Stimulated activated CD8-positive, alpha-beta memory T cell treated with anti-CD3 and anti-CD28 coated beads, Interleukin-7, amount 100 ng/mL, for 1 hour (primary cell): ENCODE measurements at places on chromosomes 1 and 21.

DNA sequence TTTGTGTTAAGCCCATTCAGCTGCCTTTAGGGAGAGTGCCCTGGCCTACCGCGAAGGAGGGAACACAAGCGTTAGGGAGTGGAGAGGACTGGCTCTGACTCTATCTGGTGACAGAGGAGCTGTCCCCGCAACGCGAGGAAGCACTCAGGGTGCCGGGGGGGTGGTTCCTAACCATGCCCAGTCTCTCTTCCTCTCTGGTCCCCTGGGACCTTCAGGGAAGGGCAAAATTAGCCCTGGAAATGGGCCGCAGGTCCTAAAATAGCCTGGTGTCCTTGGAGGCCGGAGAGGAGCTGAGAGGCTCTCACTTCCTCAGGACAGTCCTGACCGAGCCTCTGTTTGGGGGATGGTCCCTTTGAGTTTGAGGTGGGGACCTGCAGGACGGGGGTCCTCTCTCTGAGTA lies 5.8 kb downstream of the SLC45A1 start:
- no peak for DNase-seq

GRCh38 chr1:232538224-232538942 lies 91.5 kb downstream of the SIPA1L2 start:
- DNase-seq: no peak

- no peak for DNase-seq
Observed at GRCh38 chr1:9629445-9630201, 21.9 kb upstream of the PIK3CD start.

DNA sequence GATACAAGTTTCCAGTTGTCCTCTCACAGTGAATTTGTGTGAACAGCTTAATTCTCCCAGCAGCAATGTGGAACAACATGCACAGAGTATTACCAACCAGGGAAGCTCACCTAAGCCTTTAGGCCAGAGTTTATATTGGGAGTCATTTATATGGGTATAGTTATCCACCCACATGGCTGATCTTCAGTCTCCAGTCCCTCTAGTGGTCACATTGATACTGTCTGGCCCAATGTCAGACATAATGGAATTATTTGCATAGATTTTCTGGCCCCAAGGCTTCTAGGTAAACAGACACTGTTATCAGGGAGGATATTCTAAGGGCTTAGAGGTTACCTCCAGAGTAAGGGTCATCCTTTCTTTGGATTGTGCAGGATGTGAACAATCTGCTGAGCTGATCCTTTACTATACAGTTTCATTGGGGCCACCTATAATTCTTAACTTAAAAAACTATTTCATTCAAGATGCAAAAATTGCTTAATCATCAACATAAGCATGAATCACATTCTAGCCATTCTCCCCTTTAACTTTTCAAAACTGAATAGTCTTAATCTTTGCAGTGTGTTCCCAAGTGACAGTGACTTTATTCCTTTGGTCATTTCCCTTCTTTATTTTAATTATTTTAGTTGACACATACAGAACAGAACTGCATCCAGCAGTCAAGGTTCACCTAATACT lies 210.9 kb downstream of the LTN1 start:
- DNase-seq: no peak

GRCh38 chr1:235583511-235584001 lies 66.0 kb downstream of the GNG4 start:
- no peak for DNase-seq

- DNase-seq: no peak
Observed at GRCh38 chr1:209937996-209938959, at the start of gene SYT14. TSS of gene SYT14 (plus strand) at chr1:209938217. CDS start at chr1:209938265, 48 bp downstream.

DNA sequence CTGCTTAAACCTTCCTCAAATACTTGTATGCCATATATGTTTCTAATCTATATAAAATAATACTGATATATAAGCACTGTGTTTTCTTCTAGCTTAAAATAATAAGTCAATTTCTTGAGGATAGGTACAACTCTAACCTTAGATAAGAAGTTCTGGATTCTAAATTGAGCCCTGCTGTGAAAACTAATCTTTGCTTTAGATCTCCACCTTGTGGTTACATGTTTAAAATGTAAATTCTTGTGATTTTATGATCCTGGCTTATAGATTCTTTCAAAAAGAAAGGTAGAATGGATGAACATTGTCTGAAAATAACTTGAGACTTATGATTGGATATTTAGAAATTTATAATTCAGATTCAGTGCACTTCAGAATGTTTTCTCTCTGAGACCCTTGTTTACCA lies 38.9 kb upstream of the HMCN1 start:
- no peak for DNase-seq

DNA sequence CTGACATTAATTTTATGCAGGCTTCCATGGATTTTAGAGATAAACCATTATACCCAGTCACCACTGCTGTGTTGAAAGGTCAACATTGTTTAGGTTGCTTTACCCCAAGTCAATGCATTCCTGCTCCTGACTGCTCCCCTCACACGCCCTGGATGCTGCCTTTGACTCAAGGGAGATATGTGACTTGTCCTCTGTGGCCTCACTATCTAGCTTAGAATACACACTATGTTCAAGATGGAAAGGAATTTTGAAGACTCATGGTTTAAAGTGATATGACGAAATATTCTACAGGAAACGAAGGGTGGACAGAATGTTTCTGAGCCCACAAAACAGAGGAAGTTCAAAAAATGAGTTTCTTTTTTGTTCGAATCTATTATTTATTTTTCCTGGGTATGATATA lies 170.4 kb upstream of the NR5A2 start:
- DNase-seq: no peak

DNA sequence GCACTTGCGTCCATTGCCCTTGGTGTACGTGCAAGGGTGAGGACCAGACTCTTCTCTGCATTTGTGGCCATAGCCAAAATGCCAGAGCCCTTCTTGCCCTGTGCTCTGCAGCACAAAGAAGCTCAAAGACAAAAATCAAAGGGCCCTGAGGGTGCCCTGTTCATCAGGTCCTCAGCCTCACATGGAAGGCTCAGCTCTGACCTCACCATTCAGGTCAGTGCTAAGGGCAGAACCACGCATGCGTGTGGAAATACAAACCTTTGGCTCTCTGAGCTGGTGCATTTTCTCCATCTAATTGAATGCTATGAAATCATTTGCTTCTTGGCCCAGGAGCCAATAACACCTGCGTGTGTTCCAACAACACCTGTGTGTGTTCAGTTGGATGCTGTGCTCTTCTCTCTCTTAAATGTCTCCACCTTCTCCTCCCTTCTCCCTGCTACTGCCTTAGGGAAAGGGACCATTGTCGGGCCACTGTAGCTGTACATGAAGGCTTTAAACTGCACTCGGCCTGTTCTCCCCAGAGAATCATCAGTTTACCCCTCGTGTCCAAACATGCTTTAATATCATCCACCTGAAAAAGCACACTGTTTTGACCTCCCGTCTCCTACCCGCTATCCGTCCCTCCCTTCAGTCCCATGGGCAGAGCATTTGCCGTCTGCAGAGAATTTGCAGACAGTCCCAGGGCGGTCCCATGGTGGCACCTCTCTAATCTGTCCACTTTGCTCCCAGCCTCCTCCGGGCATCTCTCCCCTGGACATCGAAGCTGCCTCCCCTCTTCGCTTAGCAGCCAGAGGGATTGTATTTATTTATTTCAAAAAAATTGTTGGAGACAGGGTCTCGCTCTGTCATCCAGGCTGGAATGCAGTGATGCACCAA lies 60.6 kb downstream of the EVA1C start:
- DNase-seq: no peak

- DNase-seq: no peak
Observed at GRCh38 chr1:44784094-44785028, 3.6 kb downstream of the BEST4 start.

DNA sequence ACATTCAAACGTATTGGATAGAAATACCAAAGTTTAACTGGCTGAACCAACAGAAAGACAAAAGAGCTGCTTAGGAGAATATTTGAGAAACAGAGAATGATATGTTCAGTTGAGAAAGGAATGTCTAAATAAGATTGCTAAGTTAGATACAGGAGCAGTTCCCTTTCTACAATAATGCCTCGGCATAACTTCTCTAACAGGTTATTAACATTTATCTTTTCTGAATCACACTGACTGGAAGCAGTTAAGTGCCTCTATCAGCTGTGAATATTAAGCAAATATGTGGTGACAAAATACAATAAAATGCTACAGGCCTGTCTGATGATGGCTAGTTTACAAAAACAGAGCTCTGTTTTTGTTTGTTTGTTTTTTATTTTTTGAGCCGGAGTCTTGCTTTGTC lies 121.9 kb downstream of the KCNK1 start:
- no peak for DNase-seq

- DNase-seq: no peak
Observed at GRCh38 chr1:152543820-152544219, 22.8 kb downstream of the LCE3E start.

DNA sequence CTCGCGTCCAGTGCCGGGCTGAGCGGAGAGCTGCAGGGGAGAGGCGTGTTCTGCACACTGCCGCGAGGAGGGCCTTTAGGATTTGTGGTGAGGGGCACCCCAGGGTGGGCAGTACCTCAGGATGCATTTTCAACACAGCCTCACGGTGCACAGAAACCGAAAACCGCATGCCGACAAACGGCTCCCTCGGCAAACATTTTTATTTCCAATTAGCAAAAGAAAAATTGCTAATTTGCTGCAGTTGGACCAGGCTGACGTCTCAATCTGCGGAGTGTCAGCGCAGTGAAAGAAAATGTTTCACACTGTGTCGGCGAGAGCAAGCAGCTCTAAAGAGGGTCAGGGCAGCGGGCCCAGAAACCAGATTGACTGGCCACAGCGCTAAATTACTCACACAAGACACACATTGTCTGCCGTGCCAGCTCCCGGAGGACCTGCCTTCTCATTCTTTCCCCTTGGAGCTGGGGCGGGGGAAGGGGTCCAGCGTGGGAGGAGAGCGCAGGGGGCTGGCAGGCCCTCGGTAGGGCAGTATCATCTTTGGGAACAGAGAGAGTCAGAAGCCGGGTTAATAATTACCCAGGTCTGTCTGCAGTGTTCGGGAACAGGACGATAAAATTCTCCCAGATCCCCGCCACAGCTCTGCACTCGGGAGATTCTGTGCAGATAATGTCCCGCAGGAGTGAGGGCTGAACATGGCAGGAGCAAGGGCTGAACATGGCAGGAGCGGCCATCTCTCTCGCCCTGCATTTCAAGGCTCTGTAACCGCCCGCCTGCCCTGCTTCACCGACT lies 150.2 kb downstream of the PRDM16 start:
- no peak for DNase-seq

- no peak for DNase-seq
Observed at GRCh38 chr1:25922056-25922970, 16.1 kb upstream of the STMN1 start.

GRCh38 chr1:107139833-107140702 lies 771 bp upstream of the NTNG1 start:
- no peak for DNase-seq

DNA sequence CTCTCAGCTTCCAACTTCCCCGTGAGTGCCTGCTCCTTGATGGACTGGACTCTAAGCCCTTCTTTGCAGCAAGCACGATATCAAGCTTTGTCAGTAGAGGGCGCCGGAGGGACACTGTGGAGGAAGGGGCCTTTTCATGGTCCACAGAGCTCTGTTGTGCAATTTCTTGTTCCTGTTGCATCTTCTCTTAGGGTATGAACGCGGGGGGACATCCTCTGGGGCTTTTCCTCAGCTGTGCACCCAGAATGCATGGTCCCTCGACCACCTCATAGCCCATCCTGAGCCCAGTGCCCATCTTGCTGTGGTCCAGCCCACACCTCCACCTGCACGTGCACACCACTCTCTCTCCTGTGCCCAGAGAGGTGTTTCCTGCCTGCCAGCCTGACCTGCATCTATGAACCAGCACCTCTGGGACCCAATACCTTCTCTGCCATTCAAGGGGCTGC lies 556.8 kb downstream of the PTPRU start:
- DNase-seq: no peak

GRCh38 chr1:110307239-110307974 lies 31.8 kb upstream of the RBM15 start:
- DNase-seq: no peak

GRCh38 chr1:59505596-59506028 lies 208.7 kb downstream of the FGGY start:
- no peak for DNase-seq

DNA sequence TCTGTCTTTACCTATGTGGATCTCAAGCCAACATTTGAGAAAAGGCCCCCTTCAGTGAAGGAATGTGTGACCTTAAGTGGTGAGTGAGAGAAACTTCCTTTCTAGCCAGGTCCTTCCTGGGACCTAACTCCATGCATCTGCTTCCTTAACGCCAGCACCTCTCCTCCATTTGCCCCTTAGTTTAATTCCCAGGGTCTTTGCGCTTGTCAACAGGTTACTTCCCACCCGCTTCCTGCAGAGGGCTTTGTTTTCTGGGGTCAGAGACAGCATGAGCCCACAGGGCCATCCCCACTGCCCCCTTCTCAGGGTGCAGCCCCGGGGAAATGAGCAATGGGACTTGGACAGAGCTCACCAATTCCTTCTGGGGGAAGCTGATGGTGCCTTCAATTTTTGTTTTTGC lies 54.8 kb downstream of the EVA1C start:
- no peak for DNase-seq

DNA sequence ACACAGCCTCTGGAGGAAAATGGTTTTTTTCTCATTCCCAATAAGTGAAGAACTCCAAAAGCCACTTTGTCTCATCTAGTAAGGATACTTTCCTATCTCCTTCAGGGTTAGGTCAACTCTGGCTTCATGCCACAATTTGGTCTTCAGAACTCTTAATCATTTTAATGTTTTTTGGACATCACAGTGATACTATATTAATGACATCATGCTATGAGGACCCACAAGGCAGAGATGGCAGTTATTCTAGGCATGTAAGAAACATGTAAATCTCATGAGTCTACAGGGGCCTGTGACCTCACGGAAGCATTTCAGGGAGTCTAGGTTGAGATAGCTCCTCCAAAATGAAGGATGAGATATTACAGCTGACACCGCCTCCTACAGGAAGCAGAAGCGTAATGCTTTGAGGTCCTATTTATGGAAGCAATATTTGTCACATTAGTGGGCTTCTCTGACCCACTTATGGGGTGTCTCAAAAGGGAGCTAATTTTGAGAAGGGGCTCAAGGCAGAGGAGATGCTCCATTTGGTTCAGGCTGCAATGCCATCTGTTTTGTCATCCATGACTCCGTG lies 5.0 kb upstream of the GPR137B start:
- DNase-seq: no peak

GRCh38 chr1:174975764-174976163 lies 24.0 kb upstream of the CACYBP start:
- no peak for DNase-seq

DNA sequence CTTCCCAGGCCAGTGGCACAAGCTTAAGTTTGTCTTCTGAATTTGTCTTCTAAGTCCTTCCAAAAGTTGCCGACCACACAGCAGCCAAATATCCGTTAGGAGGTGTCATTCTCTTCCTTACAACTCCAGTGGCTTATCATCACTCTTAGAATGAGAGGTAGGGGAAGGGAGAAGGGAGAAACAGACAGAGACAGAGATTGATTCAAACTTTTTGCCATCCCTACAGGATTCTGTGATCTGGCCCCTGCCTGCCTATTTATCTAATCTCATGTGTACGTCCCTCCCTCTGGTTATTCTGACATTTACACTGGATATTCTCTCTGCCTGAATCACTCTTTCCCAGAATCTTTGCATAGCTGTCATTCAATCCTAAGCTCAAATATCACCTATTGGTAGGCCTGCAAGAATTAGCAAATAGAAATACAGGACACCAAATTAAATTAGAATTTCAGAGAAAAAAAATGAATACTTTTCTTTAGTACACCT lies 488 bp upstream of the GNL2 start:
- no peak for DNase-seq

GRCh38 chr1:88035578-88035977 lies 648.5 kb upstream of the PKN2 start:
- DNase-seq: no peak

GRCh38 chr1:113128116-113128515 lies 55.1 kb downstream of the LRIG2 start:
- no peak for DNase-seq
